ENCODE measurements at places on chromosomes 16 and 17. TPM values are rescaled to one million over a fixed set of nuclear protein-coding genes. Genes with fewer than 3 reads are reported as not detected.

SMIM36 gene
- not detected for total RNA-seq

GAS7 gene
- 0.49 TPM for total RNA-seq

TNFAIP1 gene
- total RNA-seq = 54.6 TPM

ZP2 gene
- total RNA-seq = not detected

TNS4 gene
- 91.4 TPM for total RNA-seq

IGF2BP1 gene
- total RNA-seq = 93.9 TPM

MAP3K3 gene
- total RNA-seq = 19.5 TPM

FOXF1 gene
- total RNA-seq = not detected

All from A549 treated with DMSO at 1 μM for 4 hours (cell line).